ENCODE measurements at places on chromosomes 6 and 20.

GRCh38 chr6:169190144-169190584 is 63.5 kb downstream of the THBS2 start:
- DNase-seq, result no peak

DNA sequence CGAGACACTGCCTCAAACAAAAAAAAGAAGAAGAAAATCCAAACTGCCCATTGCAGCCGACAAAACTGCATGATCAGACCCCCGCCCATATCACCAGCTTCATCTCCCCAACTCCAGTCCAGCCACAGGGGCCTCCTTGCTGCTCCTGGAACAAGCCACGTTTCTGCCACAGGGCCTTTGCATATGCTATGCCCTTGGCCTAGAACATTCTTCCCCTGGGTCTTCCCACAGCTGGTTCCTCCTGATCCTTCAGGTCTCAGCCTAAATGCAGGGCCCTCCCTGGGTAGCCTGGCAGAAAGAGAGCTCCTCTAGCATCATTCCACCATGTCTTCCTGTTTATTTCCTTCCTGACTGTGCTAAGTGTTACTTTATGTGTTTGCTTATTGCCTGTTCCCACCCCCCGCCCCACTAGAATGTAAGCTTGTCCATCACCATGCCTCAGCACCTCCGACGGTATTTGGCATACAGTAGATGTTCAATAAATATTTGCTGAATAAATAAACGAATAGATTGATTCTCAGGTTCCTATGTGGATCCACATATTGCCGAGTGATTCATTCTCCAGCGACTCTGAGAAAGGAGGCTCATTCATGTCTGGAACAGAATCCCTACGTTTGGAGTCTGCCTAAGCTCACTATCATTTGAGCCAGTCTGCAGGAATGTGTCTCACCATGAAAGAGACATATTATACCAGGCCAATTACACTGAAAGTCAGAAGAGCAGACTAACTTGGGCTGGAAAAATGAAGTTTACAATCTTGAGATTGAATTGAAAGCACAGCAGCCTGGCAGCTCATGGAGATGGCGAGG is 56.1 kb downstream of the NFATC2 start:
- no peak for DNase-seq

GRCh38 chr6:74574794-74575193 is 631.1 kb downstream of the COL12A1 start:
- DNase-seq, result no peak

- DNase-seq, result no peak
Measured at GRCh38 chr20:34377072-34377847, 14.2 kb downstream of the ITCH start.

- no peak for DNase-seq
Measured at GRCh38 chr20:1264727-1265126, 1.4 kb upstream of the SNPH start.

DNA sequence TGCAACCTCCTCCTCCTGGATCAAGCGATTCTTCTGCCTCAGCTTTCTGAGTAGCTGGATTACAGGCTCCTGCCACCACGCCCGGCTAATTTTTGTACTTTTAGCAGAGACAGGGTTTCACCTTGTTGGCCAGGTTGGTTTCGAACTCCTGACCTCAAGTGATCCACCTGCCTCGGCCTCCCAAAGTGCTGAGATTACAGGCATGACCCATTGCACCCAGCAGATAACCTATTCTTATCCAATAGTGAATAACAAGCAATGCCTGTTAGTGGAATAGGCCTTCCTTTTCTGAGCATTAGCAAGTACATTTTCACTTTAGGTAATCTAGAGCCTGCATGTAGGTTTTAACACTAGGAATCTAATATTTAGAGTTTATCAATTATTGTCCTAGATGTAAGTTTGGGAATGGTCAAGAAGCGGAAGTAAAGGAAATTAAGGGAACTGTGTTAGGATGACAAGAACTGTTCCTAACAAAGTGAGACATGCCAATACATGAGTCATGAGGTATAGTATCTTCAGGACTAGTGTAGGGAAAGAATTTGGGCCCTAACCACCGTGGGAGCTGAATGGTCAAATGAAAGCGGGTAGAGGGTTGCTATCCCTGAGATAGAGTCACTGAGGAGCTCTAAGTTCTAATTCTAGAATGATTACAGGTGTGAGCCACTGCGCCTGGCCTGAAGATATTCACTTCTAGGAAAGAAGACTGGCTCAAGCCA is 15.0 kb downstream of the BLTP3A start:
- no peak for DNase-seq

GRCh38 chr6:125584468-125584939 is 164.9 kb upstream of the HEY2 start:
- DNase-seq, result no peak

GRCh38 chr6:15287670-15288375 is 42.0 kb downstream of the JARID2 start:
- DNase-seq, result no peak

- no peak for DNase-seq
Measured at GRCh38 chr6:142823256-142823902, 121.6 kb downstream of the HIVEP2 start.

- DNase-seq, result no peak
Measured at GRCh38 chr6:15481390-15482291, 181.2 kb downstream of the DTNBP1 start.

GRCh38 chr6:104421650-104422049 is 438.1 kb downstream of the HACE1 start:
- no peak for DNase-seq

DNA sequence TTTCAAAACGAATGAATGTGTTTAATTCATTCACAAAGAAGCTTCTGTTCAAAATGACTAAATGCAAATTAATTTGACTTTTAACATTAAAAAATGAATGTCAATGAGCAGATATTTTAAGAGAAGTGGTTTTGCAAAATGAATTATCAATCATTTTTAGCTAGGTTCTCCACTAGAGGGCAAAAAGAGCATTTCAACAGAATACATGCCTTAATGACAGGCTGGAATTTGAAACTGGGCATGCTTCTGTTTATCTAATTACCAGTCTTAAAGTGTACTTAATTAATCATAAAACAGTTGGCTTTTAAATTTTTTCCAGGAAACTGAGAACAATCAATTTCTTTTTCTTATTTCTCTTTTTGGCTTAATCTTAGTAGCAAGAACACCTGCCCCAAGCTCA is 63.8 kb upstream of the TINAG start:
- DNase-seq, result no peak

DNA sequence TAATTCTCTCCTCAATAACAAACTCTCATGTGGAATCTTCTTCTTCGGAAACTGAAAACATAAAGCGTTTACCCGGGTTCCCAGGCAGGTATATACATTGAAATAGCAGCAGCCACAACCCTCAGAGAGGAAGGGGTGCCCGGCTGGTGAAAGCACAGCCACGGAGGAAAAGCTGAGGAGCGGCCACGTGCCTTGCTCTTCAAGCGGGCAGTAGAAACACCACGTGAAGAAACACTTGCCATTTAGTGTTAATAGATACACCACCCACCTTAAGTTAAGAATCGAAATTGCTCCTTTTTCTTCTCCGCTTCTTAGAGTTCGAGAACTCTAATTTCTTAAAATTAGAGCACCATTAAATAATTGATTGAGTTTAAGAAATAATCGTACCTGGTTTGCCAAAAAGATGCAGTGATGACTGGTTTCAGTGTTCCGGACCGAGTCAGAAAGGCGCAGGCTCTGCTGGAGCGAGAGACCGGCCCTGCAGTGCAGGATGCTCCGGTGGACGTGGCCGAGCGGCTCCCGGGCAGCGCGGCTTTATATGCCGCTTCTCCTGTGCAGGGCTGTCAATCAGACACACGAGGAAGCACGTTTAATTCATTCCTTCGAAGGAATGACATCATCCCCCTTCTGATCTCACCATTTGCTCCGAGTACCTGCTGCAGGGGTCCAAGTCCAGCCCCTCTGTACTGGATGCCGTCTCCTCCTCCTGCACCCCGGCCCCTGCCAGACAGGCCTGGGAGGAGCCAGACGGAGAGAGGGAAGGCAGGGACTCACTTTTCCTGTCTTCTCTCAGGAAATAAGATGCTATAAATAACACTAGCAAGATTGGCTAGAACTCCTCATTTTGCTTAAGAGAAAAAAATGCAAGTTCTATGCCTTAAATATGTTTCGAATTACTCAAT is at the start of gene THBS2:
TSS of gene THBS2 (minus strand) at position 510 of the 902 bp plus-strand sequence. CDS start 3,062 bp downstream, outside the sequence.
- DNase-seq, result no peak

Measured in bone marrow (tissue), 2 donors.